ENCODE measurements at places on chromosomes 12 and 14.
A peak's percentile ranks its signal among the peaks of the same experiment; 100 is the strongest.

GRCh38 chr14:92397953-92398564 lies 75.1 kb downstream of the SLC24A4 start:
- no peak for DNase-seq

DNA sequence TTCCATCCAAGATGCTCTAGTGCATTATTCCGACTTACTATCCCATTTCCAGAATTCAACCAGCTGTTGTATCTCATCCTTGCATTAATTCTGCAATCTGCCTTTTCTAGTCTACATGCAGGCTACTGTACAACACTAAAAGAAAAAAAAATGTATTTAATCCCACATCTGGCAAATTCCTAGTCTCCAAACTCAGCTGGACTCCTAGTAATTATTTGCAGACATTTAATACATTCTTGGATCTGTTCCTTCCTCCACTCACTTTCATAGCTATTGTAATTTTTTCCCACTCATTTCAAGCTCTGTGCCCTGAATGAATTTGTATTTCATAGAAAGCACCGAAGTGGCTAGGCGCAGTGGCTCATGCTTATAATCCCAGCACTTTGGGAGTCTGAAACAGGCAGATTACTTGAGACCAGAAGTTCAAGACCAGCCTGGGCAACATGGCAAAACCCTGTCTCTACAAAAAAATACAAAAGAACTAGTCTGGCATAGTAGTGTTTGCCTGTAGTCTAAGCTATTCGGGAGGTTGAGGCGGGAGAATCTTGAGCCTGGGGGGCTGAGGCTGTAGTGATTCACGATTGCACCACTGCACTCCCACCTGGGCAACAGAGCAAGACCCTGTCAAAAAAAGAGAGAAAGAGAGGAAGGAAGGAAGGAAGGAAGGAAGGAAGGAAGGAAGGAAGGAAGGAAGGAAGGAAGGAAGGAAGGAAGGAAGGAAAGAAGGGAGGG lies 39.5 kb upstream of the YAF2 start:
- no peak for DNase-seq

DNA sequence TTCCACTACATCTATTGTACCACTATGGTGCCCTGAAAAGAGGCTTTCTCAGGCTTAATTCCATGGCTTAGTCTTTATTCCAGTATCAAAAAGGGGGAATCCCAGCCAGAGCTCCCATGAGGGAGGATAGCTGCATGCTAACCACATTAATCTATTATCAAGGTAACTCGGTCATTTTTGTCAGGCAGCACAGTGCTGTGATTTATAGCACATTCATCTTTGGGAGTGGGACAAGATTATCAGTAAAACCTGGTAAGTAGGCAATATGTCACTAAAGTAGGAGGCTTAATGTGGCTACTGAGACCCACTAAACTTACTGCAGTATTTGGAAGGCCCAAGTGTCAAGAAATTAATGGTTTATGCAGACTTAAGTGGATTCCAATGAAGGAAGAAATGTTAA lies 58.9 kb downstream of the DAD1 start:
- DNase-seq: no peak

DNA sequence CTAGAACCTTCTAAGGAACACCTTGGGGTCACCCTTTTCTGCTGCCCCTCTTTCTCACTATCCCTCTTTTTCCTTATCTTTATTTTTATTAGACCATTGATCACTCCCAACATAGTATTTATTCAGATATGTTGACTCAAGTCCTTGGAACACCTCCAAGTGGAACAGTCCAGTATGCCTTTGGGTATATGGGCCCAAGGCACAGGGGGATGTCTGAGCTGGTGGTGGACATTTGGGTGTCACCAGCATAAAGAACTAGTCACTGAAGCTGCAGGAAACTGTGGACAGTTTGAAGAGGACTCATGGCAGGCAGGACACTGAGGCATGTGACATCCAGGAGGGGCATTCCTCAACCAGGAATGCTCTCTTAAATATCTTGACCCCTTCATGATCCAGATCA lies 105.6 kb downstream of the VEZT start:
- DNase-seq: no peak

DNA sequence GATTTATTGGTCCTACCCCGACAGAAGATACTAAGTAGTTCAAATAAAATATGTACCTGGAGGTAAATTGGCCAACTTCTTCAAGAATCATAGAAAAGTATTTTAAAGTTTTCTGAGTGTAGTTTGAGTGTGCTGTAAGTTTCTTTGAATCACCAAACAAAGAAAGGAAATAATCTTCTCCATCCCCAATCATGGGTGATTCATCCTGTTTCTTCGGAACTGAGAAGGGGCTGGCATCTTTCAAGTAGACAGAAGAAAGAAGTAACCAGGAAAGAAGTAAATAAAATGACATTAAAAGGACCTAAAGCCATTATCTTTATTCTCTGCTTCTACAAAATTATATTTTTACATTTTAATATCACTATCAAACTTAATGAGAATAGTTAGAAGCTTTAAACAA lies 6.8 kb downstream of the LMNTD1 start:
- no peak for DNase-seq

DNA sequence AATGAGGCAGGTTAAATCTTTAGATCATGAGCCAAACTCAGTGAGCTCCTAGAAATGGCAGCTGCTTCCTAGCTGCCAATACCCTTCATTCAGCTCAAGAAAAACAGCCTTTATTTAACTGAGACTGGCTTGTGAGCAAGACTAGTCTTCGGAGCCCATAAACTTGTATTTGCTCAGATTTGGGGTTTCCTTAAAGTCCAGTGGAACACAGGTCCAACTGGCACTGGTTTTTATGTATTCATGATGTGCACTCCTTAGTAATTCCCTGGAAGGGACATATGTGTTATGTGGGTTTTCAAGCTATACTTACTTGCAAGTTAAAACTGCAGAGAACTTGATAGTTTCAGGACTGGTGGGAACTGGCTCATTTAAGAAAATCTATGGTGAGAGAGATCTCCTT lies 380.1 kb upstream of the TMEM132C start:
- no peak for DNase-seq

DNA sequence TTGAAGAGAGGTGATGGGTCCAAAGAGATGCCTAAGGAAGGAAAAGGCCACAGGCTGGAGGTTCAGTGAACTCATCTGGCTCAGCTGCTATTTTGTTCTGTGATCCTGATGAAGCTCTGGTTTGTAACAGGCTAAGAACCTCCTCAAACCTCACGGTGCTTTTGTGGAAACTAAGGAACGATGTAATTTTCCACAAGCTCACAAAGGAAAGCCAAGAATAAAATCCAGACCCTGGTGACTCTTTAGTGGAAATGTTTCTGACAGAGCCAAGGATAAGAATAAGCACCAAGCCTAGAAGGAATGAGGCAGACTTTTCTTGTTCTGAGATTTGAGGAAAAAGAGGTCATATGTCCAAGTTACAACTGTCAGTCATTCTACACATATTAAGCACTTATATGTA lies 93.6 kb downstream of the SLC24A4 start:
- no peak for DNase-seq

DNA sequence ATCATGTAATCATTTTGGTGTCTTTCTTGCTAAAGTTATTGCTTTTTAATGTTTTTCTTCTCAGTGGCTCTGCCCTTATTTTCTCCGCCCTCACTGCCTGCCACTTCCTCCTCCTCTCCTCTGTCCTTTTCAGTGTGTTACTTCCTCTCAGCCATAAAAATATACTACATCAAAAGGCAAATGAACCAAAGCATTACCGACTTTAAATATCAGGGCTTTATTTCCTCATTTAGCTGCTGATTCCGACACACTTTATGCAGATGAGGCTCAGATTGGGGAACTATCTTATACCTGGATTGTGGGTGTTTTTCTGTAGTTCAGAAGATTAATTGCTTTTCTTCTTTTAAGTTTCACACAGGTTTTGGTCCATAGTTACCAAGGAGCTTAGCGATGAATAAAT lies 118.1 kb downstream of the CMAS start:
- DNase-seq: no peak

DNA sequence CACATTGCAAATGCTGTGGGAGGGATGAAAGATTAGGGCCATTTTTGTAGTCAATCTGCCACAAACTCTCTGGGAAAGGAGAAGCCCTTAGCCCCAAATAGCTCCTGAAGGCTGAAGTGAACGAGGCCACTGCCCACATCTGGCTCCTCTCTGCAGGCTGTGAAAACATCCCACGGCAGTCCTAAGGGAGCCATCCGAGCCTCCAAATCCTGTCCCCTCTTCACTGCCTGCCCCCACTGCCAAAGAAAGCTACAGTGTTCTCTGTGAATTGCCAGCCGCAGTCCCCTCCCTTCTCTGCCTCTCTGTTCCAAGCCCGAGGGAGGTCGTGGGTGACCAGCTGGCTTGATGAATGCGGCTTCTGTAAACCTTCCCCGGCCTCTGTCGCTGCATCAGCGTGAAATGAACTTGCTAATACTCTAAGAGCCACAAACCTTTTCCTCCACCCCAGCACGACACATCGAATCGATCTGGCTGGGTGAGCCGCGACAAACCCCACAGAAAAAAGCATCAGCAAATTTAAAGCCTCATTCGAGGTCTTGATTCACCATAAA lies 180.7 kb upstream of the NRXN3 start:
- no peak for DNase-seq

DNA sequence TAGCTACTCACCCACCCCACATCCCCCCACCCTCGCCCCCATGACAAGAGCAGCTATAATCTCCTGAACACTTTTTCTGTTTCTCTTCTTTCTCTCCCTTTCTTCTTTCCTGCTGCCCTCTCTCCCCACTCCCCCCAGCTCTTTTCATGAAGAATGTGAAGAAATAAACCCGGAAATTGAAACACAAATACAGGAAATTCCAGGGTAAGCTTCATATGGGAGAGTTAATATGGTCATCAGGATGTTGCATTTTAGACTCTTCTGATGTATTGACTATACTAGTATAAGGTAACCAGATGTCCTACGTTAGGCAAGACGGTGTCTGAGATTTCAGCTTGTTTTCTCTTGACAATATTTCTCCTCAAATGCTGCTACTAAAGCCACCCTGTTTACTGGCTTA lies 41.6 kb upstream of the LRIG3 start:
- DNase-seq: no peak

DNA sequence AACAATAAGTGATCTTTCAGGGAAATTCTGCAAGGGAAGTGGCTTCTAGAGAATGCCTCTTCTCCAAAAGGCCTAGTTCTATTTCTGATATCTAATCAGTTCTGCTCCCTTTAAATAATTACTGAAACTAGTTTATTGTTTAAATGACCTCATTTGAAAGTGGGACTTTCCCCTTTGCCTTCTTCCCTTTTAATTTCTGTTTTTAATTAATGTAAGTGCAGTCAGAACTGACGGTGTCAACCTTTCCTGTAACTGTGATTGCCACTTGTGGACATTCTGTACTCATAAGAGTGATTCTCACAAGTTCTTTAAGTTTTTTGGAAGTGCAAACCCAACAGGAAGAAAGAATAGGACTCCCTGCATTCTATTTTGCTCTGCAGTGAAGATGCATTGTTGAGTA lies 265.3 kb upstream of the PLEKHG7 start:
- no peak for DNase-seq

- DNase-seq: no peak
These were observed 100.5 kb downstream of the LRRC74A start for GRCh38 chr14:76926521-76927251.

GRCh38 chr12:7344833-7345606 lies 41.1 kb downstream of the ACSM4 start:
- DNase-seq: no peak

GRCh38 chr12:3333583-3333982 lies 157.4 kb upstream of the PRMT8 start:
- DNase-seq: no peak

GRCh38 chr14:22560662-22561365 lies 28.2 kb downstream of the DAD1 start:
- peak; percentile 65 for DNase-seq

GRCh38 chr14:22282417-22282816 lies 306.6 kb downstream of the DAD1 start:
- no peak for DNase-seq

GRCh38 chr14:63852271-63852816 lies 460 bp upstream of the SYNE2 start:
- peak; percentile 74 for DNase-seq

DNA sequence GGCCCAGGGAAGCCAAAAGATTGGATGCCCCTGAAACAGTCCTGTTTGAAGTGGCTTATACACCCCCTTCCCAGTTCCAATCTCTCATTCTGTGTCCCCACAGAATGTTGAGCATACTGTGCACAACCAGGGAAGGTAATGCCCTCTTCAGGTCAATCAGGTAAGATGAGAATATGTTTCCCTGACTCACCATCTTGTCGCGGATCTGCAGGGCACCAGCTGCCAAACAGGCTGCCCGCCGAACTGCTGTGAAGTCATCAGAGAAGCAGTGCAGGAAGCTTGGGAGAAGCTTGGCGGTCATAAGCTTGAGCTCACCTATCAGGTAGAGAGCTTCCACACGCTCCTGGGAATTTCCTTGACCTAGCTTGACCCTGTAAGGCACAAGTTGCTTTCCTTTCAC lies 9.6 kb downstream of the RIOX1 start:
- no peak for DNase-seq

GRCh38 chr12:73308747-73309146 lies 1036.6 kb downstream of the TRHDE start:
- DNase-seq: no peak

GRCh38 chr12:96448300-96448699 lies 41.1 kb upstream of the CFAP54 start:
- no peak for DNase-seq

GRCh38 chr14:65281991-65282895 lies 130.3 kb upstream of the FUT8 start:
- DNase-seq: no peak

DNA sequence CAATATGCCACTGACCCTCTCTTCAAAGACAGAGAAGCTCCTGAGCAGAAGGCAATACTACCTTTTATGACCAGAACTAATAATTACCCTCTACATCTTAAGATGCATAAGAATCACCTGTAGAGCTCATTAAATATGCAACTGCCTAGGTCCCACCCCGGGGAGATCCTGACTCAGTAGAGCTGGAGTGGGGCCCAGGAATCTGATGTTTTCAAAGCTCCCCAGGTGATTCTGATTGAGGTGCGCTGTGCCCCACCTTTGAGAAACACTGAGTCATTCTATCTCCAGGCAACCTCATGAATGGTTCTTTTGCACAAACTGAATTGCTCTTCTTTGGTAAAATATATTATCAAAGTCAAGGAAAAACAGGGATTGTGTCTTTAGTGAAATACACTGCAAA lies 149.3 kb upstream of the BMP4 start:
- no peak for DNase-seq

- no peak for DNase-seq
These were observed 185.6 kb downstream of the TMEM121 start for GRCh38 chr14:105711841-105712460.

DNA sequence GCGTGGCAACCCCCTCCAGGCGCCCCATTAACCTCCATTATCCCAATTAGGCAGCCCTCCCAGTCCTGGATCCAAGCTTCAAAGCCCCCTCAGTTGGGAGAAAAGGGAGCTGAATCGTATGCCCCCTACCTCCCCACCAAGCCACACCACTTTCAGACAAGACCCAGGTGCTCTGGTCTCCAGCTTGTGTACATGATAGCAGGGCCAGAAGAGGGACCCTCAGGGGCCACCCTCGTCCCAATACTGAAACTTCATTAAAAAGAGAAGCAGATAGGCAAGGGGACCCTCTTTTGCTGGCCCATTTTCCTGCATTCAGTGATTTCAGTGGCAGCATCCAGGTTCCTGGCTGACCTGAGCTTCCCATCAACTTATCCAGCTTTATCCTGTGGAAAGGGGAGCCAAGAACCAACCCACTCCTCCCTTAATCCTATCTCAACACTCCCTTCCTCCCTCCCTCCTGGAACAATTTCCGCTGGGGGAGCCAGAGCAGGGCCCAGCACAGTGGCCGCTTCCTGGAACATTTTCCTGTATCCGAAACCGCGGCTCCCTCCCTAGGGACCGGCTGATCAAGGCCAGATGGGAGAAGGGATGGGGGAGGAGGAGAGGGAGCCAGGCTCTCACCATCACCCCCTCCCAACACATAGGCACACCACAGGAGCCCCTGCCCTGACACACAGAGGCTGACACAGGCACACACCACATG lies 9.5 kb upstream of the SP7 start:
- DNase-seq: no peak
